ENCODE measurements at places on chromosomes 3 and 15. TPM values are rescaled to one million over a fixed set of nuclear protein-coding genes. Genes with fewer than 3 reads are reported as not detected.

Gene FEZF2
- total RNA-seq: not detected

Gene GPR176
- total RNA-seq: 5.6 TPM

Gene RASL12
- total RNA-seq: 7.0 TPM

Gene OR5K2
- total RNA-seq: not detected

Gene TMCO5A
- total RNA-seq: not detected

Gene INSYN1
- total RNA-seq: 15.8 TPM

Gene SLC28A2
- not detected for total RNA-seq

Gene PLOD2
- 84.5 TPM for total RNA-seq

GRCh38 chr15:98433856-98434255, 214.5 kb upstream of the IGF1R start:
- DNase-seq: no peak

GRCh38 chr3:19248143-19248542, 99.8 kb downstream of the KCNH8 start:
- no peak for DNase-seq

DNA sequence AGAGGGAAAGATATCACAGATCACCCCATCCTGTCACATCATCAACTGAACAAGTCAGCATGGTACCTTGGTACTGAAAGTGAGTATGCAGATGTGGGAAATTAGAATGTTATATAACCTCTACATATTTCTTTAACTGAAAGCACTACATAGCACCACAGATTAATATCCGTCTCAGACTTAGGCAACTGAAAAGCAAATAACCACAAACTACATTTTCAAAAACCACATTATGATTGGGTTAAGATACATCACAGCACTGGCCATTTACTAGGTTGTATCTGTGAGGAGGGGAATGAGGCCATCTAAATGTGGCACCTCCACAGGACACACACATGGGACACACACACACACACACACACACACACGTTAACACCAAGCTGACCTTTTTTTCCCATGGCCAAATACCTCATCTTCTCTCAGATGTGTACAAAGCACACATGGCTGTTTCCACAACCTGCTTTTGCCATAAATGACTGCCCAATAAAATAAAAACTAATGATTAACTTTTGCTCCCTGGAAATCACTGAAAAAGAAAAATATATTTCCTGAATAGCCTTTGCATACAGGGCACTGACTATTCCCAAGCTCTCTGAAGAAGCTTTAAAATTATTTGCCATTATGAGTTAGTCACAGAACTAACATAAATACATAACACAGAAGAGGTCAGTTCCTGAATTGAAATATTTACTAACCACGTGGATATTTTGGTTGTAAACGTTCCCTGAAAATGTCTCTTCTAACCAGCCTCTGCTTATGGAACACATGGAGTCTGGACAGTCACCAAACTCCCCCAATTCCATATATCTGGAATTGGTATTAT, 60.1 kb downstream of the SUMF1 start:
- DNase-seq: no peak

DNA sequence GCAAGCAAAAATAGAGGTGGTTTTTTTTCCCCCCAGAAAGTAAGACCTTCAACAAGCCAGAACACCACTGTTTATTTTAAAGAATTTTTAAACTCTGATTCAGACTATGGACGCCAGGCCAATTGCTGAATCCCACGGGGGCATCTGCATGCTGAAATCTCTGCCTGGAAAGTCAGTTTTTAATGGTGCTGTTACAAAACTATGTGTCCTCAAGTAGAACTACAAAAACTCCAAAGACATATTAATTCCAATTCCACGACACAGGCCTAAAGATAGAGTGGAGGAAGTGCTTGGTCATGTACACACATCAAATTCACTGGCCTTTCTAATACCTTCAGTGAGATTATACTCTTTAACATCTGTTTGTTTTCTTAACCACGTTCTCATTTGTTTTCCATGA, 490.5 kb upstream of the NR2F2 start:
- DNase-seq: no peak

DNA sequence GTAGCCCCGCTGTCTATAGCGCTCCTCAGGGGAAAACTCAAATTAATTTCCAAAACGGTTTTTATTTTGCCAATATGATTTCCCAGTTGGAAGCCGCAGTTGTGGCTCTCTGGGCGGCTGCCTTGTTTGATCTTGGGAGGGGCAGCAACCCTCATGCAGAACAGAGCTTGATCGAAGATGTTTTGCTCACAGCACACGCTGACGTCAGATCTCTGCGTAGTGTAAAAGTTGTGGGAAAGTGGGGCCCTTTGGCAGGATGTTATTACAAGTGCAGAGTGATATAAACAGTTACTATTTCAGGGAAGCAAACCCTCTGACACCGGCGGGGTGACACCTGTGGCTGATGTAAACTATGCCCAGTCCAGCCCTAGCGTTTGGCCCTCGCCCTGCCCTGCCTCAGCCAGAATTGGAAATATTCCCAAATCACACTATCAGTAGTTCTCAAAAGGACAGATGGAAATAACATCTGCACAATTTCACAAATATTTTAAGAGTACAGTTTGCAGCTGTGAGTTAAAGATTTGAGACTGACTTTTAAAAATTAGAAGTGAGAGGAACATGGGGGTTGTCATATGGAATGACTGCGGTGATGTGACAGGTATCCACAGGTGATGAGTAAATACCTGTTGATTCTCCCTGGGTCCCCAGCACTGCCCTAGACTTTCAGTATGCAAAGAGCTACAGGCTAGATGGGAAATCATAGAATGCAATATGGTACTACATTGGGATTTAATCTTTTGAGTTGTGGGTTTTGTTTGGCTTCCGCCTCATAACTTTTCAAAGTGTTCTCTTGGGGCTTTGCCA, 1.7 kb downstream of the SYNM start:
- DNase-seq: peak; percentile 57

DNA sequence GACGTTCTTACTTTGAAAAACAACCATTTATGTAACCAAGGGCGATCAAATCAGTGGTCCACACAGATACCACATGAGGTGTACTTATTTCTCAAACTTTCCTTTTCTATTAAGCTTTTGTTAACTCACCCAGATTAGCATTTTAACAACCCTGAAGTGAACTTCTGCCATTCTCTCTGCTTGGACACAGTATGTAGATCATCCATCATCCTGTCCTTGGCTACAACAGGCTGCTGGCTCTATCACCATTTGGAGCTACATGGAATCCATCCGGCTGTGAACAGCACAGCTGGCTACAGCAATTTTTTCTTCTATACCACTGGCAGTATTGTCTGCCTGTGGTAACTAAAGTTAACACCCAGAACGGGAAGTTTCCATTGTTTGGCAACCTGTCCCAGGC, 4.4 kb downstream of the SEMA6D start:
- DNase-seq: peak; percentile 30

- DNase-seq: peak; percentile 48
Observed at GRCh38 chr3:17579289-17580031, 163.0 kb downstream of the TBC1D5 start.

- peak; percentile 65 for DNase-seq
Observed at GRCh38 chr15:51382787-51383186, 41.3 kb downstream of the GLDN start.

DNA sequence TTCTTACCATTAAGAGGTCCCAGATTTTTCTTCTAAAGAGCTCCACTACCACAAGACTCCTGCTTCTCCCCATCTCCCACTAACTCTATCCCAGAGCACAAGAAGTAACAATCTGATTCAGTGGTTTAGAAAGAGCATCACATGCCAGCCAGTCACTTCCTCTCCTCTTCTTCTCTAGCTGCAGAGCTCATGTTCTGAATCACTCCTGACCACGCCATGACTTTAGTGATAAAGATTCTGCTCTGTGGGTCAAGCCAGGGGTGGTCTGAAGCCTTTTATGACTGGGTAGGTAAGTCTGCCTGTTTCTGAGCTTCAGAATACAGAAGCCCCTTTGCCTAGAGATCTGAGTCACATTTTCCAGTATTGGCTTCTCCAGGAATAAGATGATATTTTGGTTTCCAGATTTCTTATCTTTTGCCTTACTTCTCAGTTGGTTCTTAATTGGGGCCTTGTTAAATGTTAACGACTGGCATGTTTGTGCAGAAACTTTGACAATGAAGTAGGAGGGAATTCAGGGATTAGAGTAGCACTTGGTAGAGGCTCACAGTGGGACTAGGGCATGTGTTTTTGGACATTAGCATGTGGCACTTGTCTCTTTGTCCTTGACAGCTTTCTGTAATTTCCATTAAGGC, 27.6 kb upstream of the ADAMTSL3 start:
- no peak for DNase-seq

DNA sequence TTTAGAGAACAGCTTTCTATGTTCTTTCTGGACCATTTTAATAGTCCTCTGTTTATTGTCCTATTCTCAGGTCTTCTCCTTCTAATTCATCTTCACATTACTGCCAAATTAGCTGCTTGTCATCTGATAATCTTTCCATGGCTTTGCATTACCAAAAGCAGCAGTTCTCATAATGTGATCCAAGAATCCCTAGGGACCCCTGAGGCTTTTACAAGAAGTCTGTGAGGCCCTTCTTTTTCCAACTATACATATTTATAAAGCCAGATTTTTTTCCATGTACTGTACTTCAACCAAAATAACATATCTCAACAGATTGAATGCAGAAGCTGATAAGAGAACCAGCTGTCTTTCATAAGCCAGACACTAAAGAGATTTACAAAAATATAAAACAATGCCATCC, 162.5 kb upstream of the BFSP2 start:
- DNase-seq: no peak

DNA sequence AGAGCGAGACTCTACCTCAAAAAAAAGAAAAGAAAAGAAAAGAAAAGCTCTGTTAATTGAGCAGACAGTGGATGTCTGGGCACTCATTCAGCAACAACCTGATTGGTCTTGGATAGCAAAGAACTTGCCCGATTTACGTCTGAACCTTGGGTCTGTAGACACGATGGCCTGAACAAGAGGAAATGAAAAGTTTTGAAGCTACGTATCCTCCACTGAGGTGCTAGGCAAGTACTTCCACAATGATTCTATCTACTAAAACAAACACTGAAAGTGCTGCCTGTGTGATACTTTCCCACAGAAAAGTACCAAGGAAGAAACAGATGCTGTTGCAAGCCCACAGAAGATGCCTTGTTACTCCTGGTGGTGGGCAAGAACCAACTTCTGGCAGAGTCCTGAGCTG, 21.8 kb upstream of the MUSTN1 start:
- no peak for DNase-seq

DNA sequence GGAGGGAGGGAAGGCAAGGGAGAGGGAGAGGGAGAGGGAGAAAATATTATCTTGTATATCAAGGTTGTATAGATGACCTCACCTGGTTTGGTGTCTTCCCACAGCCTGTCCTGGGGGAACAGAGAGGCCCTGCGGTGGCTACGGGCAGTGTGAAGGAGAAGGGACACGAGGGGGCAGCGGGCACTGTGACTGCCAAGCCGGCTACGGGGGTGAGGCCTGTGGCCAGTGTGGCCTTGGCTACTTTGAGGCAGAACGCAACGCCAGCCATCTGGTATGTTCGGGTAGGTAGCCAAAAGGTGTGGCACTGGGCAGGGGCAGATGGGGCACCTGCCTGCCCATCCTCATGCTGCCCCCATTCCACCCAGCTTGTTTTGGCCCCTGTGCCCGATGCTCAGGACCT, 7.1 kb downstream of the CRELD1 start:
- DNase-seq: no peak

DNA sequence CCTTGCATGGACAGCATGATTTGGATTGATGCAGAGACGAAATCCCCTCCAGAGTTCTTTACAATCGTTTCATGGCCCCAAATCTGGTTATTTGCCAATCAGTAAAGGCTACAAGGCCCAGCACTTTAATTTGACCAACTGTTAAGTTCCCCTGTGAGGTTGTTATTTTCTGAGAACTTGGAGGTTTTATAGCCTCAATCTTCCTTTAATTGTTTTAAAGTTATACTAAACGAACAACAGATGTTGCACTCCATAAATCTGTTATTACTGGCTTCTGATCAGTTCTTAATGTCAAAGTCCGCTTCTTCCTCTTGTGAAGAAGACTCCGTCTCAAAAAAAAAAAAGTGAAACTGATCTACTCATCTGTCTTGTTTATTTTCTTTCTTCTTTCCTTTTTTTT, 30.8 kb downstream of the LARP6 start:
- no peak for DNase-seq

- DNase-seq: no peak
Observed at GRCh38 chr3:23444386-23444785, 241.3 kb downstream of the UBE2E2 start.

DNA sequence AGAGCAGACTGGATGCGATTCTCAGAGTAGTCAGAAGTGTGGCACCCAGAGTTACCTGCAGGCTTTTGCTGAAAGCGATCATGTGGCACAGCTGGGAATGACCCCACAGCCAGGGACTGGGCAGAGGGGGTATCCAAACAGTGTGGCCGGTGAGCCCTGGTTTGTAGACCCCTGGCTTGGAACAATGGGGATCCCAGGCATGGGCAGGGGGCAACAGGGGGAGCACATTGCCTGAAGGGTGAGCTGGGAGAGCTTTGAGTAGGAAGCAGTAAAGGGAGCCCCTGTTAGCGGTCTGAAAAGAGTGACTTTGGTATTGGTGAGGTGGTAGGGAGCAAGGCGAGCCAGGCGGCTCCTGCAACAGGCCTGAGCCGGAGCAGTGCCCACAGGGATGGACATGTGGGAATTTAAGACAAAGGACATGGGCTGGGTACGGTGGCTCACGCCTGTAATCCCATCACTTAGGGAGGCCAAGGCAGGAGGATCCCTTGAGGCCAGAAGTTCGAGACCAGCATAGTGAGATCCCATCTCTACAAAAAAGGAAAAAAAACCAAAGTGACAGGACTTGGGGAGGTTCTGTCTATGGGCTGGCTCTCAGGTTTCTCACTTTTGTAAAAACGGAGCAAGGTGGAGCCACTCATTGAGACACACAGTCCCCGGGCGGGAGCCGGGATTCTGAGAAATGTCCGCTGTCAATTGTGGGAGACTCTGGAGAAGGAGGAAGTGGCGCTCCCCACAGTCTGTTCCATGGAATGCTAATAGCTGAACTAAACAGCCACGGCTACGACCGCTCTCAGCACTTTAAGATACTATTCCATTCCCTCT, 223.8 kb upstream of the LYSMD4 start:
- no peak for DNase-seq

DNA sequence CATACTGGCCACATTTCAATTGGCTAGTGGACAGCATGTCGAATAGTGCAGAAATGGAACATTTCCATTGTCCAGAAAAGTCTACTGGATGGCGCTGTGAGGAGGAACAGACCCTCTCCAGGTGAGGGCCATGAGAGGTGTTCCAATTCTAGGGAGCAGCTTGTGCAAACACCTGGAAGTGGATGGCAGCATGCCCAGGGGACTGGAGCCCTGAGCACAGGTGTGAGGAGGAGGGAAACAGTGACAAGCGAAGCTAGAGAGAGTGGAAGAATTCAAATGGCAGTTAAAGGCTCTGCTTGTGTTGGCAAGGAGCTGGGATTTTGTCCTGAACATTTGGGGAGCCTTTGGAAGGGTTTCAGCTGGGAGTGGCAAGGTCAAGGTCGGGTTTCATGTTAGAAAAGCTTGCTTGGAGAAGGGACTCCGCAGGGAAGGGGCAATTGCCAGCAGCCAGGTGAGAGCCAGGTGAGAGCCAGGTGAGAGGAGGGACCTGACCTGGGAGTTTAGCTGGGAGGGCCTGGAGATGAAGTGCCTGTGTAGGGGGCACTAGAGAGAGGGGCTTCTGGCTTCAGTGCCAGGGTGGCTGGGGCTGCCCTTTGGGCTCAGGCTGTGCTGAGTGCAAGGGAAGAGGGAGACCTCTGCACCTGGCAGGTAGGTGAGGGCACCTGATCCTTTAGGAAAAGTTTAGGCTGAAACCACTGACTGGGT, 93.8 kb downstream of the LINGO1 start:
- no peak for DNase-seq

- no peak for DNase-seq
Observed at GRCh38 chr3:82030916-82031315, 269.5 kb upstream of the GBE1 start.

- no peak for DNase-seq
Observed at GRCh38 chr3:77524463-77524862, 484.6 kb downstream of the ROBO2 start.
